ENCODE measurements at places on chromosomes 3 and 15. TPM values are rescaled to one million over a fixed set of nuclear protein-coding genes. Genes with fewer than 3 reads are reported as not detected.

Gene GOLGA6A
- total RNA-seq: not detected

Gene SOX2
- 0.82 TPM for total RNA-seq

Gene LRRC34
- total RNA-seq: 1.9 TPM

Gene ISLR2
- total RNA-seq: 0.41 TPM

GRCh38 chr15:69357773-69358771 is 56.1 kb upstream of the KIF23 start:
- H3K36me3 ChIP-seq: no peaks in the 10 kb centered on the region
- H3K4me1 ChIP-seq: peaks cover 11% of the 10 kb centered on the region
- no peak overlapping the region for H3K4me3 ChIP-seq
- DNase-seq: no peak
- H3K27ac ChIP-seq: no peak overlapping the region
- H3K27me3 ChIP-seq: no peaks in the 10 kb centered on the region

GRCh38 chr15:100516643-100517512 is 11.9 kb downstream of the CERS3 start:
- no peaks in the 10 kb centered on the region for H3K36me3 ChIP-seq
- no peak overlapping the region for H3K27ac ChIP-seq
- H3K4me3 ChIP-seq: no peak overlapping the region
- no peaks in the 10 kb centered on the region for H3K4me1 ChIP-seq
- DNase-seq: no peak

DNA sequence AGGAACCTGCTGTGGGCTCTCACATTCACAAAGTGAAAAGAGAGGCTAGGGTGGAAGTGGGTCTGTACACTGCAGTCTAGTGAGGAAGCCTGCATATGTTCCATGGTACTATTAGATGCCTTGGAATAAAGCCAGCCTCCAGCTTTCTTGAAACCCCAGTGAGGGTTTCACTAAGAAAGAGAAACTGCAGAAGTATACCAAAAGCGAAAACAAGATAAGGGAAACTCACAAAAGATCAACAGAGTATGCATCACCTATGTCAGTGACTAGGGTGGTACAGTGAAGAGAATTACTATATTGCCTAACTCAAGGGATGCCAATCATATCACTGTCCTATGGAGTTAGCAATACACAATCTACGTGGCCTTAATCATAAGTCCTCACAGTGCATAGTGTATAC is 212.5 kb upstream of the GADL1 start:
- no peaks in the 10 kb centered on the region for H3K27me3 ChIP-seq
- no peak overlapping the region for H3K27ac ChIP-seq
- no peak overlapping the region for H3K4me3 ChIP-seq

- H3K36me3 ChIP-seq: no peaks in the 10 kb centered on the region
- no peaks in the 10 kb centered on the region for H3K4me1 ChIP-seq
- H3K27ac ChIP-seq: no peak overlapping the region
- H3K4me3 ChIP-seq: no peak overlapping the region
These were observed 107.9 kb upstream of the DLG1 start for GRCh38 chr3:197406266-197406665.

- no peaks in the 10 kb centered on the region for H3K4me1 ChIP-seq
- H3K4me3 ChIP-seq: no peak overlapping the region
- no peak for DNase-seq
These were observed 184.9 kb downstream of the ATG7 start for GRCh38 chr3:11457135-11457534.

GRCh38 chr3:43326891-43327581 is 40.7 kb downstream of the SNRK start:
- H3K4me3 ChIP-seq: no peak overlapping the region
- H3K4me1 ChIP-seq: peaks cover 22% of the 10 kb centered on the region
- DNase-seq: no peak
- no peaks in the 10 kb centered on the region for H3K36me3 ChIP-seq
- H3K27me3 ChIP-seq: no peaks in the 10 kb centered on the region

DNA sequence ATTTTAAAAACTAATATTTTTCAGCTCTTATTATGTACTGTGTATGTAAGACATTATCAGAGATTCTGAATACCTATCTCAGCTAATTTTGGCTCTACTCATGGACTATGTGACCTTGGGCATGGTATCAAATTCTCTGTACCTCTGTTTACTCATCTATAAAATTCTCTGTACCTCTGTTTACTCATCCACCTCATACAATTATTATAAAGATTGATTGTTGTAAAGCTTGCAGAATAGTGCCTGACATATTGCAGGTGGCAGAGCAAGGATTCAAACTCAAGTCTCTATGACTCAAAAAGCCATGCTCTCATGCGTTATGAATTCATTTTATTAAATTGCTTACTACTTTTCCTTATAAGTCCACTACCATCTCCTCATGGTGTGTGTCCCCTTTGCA is 151.9 kb upstream of the ARL6 start:
- no peak overlapping the region for H3K27ac ChIP-seq
- no peaks in the 10 kb centered on the region for H3K36me3 ChIP-seq
- no peak for DNase-seq
- H3K4me1 ChIP-seq: no peaks in the 10 kb centered on the region
- H3K4me3 ChIP-seq: no peak overlapping the region
- no peaks in the 10 kb centered on the region for H3K27me3 ChIP-seq

DNA sequence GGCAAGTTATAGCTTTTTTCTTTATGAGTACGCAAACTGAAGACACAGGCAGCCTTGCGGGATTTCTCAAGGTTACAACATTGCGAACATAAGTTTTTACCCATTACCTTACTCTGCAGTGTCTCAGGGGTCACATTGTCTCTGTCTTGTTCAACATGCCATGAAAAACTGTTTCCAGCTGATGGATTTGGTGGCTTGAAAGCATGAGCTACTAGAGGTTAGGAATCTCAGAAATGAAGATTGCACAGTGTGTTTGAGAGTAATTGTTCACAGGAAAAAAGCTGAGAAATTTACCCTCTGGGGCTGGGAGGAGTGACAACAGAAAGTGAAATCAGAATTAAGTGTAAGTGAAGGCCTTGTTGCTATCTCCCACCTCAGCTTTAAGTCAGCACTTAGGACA is 568.6 kb downstream of the TAFA4 start:
- no peak overlapping the region for H3K4me3 ChIP-seq
- no peaks in the 10 kb centered on the region for H3K27me3 ChIP-seq
- no peak overlapping the region for H3K27ac ChIP-seq
- no peaks in the 10 kb centered on the region for H3K36me3 ChIP-seq
